ENCODE measurements at places on chromosomes 2 and 18.

DNA sequence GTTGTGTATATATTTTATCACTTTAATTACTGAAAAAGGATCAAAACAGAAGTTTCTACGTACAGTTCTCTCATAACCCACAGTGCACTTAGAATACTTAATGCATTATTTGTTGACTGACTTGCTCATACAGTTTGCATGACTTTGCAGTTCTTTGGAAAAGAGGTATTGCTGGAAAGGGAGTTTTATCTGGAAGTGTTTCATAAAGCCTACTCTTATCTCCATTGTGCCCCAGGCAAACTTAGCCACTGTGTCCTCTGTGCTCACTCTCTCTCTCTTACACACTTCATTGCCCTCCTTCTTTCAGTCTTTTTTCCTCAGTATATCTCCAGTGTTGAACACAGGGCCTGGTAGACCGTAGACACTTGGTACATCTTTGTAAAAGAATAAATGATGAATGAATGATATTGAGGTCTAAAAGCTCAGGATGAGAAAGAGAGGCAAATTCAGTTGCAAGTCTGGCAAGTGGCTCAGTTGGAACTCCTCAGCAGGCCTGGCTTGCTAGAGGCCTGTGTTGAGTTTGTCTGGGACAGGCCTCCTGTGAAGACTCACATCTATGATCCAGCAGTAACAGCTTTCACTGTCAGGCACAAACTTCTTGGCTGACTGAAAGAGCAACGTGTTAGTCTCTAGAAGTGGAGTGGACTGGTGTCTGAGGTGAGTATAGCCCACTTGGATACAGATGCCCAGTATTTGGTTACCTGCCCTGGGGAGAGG lies 56.1 kb downstream of the SETBP1 start:
- no peak for DNase-seq

GRCh38 chr2:63875131-63875527 lies 33.4 kb downstream of the UGP2 start:
- no peak for DNase-seq

DNA sequence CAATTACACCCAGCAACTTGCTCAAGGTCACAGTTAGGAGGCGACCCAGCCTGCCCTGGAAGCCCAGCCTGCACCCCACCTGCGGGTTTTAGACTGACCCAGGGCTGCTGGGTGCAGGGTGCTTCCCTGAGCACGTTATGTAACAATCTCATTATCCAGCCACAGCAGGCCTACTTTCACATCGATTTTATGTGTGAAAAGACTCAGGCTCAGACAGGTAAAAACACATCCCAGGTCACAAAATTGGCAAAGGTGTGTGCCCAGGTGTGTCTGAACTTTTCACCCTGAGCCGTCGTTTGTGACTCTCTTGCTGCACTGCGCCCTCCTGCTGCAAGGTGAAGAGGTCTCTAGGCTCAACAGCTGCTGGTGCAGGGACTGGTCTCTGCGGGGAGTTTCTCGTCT lies 668.2 kb upstream of the HS6ST1 start:
- DNase-seq = no peak

- no peak for DNase-seq
Measured at GRCh38 chr18:12659904-12660605, 2.1 kb upstream of the SPIRE1 start.

DNA sequence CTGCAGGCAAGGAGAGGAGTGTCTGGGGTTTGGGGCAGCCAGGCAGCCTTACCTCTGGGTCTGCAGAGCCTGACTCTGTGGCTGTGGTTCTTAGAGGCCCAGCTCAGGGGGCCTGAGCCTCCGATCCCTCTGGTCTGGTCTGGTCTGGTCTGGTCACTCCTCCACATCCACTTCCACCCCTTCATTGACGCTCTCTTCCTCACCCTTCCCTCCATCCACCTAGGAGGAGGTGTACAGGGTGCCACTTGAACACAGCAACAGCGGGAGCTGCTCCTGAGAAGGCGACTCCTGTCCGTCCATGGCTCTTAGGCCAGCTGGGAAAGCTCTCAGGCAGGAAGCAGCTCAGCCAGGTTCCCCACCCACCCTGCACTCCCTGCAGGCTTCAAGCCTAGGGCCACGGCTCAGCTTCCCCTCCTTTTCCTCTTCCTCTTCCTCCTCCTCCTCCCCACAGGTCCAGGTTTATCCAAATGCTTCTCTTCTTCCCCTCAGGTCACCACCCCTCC lies 16.9 kb downstream of the GPR55 start:
- no peak for DNase-seq

- DNase-seq = no peak
Measured at GRCh38 chr18:47912343-47912742, 18.1 kb downstream of the SMAD2 start.

GRCh38 chr2:3001615-3002560 lies 375.7 kb downstream of the EIPR1 start:
- DNase-seq = no peak

- no peak for DNase-seq
Measured at GRCh38 chr18:10060841-10061240, 147.0 kb downstream of the VAPA start.

GRCh38 chr2:174688079-174688478 lies 76.2 kb downstream of the CHRNA1 start:
- DNase-seq = no peak

DNA sequence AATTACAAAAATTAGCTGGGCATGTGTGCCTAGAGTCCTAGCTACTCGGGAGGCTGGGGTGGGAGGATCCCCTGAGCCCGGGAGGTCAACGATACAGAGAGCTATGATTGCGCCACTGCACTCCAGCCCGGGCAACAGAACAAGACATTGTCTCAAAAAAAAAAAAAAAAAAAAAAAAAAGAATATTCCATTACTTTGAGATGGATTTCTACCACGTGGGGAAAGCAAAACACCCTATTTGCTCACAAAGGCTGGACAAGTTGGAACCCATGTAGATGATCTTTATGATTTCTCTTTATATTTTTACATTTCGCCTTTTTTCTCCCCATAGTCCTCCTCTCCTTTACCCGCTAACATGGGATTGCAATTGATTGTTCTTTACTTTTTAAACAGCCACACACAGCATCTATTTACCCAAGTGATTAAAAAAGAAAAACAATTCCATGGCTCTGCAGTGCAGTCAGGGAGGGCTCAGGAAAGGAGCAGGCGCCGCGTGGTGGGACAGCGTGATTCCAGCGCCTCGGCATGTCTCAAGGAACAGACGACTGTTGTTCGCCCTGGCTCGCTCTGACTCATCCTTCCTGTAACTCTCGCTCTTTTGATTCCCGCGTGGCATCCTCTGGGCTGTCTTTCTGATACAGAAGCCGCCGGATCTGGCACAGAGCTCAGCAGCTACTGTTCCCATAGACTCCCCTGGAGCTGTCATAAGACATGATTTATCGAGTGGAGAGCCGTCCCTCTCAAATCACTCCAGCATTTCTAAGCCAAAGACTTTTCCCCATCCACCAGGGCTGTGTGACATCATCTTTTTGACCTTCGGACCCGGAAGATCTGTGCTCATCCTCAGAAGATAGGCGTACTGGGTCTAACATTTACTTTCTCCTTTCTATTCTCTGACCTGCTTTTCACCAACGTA lies 230.4 kb upstream of the AGAP1 start:
- no peak for DNase-seq

- DNase-seq = no peak
Measured at GRCh38 chr2:110946902-110947301, 173.8 kb upstream of the BCL2L11 start.

DNA sequence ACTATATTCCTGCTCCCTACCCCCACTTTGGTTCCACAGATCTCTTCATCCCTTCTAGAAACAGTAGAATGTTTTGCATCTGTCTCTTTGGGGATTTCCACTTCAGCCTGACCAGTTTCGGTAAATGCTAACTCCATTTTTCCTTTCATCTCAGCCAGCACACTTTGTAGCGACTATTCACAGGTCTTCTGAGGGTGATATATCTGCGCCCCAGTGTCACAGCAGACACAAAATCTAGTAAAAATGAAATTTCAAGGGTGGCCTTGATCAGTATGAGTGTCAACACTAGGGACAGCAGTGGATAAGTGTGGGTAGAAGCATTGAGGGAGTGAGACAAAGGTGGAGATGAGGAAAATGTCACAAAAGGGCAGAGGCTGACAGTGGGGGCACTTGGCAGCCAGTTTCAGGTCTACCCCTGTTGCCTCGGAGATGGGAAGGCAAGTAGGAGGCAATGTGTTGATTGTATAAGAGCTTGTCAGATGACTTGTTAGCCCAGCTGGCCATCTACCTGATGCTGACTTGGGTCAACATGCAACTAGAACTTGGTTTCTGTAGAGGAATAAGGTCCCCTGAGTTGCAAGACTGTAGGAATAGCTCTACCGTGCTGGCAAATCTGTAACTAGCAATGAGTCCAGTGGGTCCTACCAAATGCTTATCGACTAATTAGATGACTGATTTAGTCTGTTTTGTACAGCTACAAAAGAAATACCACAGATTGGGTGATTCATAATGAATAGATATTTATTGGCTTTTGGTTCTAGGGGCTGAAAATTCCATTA lies 60.7 kb downstream of the CXCR4 start:
- DNase-seq = no peak

- no peak for DNase-seq
Measured at GRCh38 chr2:134717286-134718022, 1.3 kb downstream of the TMEM163 start.

DNA sequence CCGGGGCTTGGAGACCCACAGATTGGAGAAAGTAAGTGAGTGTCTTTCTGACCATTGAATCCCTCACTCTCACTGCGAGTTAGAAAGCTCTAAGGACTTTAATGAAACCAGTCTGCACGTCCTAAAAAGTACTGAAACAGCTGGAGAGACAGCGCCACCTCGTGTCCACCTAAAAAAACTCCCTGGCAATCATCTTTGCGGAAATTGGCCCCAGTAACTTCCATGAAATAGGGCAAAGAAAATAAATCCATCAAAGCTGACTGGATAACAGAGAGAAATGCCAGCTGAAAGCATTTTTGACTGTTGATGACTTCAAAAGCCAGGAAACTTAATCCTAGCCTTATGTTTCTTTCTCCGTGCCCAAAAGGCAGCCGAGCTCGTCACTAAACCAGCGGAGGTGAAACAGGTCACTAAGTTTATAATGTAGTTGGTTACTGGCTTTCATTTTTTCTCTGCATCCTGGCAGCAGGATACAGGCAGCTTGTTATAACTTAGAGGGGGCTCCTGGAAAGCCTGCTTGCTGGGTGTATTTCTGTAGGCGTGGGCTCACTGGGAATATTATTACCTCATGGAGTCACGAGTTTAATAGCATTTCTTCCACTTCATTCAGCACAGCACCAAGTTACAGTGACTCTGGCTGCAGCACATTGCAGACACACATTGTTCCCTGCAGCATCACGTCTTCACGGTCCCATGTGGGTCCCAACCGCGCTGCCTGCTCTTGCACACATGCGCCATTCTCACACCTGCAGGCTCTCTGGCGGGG lies 266.5 kb downstream of the HRH4 start:
- peak; percentile 20 for DNase-seq

DNA sequence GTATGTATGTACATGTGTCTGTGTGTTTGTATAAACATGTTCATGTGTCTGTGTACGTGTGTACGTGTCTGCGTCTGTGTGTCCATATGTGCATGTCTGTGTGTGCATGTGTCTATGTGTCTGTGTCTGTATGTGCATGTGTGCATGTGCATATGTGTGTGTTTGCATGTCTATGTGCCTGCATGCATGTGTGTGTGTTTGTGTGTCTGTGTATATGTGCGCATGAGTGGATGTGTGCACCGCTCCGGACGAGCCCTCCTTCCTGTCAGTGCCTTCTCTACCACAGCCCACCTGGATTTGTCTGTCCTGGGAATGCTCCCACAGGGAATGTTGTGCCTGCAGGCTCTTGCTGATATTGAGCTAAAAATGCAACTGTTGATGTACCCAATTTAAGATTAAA lies 113.3 kb upstream of the EPC2 start:
- no peak for DNase-seq

DNA sequence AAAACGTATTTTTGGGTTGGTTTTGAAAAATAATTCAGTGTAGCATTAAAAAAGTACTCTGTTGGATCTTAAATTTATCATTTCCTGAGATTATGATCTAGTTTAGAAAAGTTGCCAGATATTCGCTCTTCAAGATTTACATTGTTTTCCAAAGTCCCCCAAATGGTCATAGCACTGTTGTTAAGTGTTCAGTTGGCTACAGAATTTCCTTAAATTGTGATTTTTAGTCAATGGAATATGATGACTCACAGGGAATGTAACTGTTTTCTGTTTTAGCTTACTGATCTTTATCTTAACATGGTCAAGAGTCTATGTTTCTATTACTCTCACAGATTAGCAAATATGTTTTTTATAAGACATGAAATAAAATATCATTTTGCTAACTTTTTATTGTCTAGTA lies 23.2 kb downstream of the PLCL1 start:
- no peak for DNase-seq

DNA sequence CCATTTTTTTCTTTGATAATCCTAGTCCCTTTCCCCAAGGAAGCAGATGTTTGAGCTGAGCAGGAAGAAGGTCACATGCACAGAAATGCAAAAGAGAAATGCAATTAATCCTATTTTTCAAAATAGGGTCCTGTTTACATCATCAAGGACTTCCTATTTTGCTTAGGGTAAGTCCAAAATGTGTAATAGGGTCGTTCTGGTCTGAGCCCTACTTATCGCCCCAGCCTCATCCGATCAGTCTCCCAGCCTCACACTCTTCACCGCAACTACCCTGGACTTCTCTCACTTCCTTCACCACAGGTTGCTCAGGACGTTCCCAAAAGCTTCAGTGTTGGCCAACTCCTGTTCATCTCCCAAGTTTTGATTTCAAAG lies 32.8 kb downstream of the FOSL2 start:
- DNase-seq = no peak

GRCh38 chr18:78564030-78564429 lies 415.6 kb upstream of the SALL3 start:
- DNase-seq = no peak

GRCh38 chr2:85185431-85185940 lies 52.3 kb downstream of the TCF7L1 start:
- no peak for DNase-seq

DNA sequence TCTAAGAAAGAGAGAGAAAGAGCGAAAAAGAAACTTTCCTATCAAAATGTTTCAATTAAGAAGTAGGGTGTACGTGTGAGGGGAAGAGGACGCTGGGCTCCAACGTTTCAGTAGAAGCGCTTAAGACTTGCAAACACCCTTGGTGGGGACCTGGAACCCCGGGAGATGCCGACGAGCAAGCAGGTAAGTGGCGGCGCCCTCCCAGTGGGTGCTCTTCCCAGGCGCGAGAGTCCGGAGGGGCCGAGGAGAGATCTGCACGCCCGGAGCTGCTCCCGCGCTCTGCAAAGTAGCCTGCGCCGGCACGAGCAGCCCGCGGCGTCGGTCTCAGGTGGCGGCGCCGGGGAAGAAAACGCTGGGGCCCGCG lies 678 bp upstream of the OTX1 start:
- DNase-seq = no peak

- no peak for DNase-seq
Measured at GRCh38 chr2:45024600-45025291, 15.5 kb upstream of the SIX2 start.

- no peak for DNase-seq
Measured at GRCh38 chr2:149994057-149994728, 406.6 kb upstream of the MMADHC start.

- no peak for DNase-seq
Measured at GRCh38 chr2:10597956-10598355, 91.8 kb downstream of the NOL10 start.
